ENCODE measurements at places on chromosomes 16 and 17.

GRCh38 chr16:72094266-72094610, 591 bp downstream of the DHX38 start:
- DNase-seq, result no peak

DNA sequence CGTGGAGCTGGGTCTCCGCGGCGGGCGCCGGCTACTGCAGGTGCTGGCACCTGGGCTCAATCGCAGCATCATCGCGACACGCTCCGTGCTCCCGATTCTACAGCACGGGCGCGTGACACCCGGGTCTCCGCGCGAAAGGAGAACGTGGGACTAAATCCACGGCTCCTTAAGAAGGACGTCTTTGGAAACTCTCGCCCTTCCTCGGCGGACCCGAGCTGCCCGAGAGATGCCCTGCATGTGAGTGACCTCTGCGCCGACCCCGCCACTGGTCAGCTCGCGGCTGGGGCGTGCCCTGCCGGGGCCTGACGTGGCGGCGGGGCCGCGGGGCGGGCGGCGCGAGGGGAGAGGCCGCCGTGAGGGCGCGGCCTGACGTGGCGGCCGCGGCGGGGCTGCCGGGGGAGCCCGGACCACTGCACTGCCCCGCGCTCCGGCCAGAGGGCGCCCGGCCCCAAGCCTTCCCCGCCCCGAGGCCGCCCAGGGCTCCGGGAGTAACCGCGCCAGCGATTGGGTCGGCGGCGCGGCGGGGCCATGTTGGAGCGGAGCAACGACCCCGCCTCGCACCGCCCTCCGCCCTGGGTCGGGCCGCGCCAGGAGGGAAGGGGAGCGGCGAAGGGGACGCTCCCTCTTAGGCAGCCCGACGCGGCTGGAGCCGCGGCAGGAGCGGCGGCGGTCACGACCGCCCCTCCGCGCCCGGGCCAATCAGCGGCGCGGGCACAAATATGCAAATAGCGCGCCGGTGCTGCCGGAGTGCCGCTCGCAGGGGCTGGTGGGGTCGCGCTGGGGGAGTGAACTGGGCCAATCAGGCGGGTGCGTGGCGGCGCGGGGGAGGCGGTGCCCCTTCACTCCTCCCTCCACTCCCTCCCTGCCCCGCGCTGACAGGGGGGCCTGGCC, 75.6 kb downstream of the CHD9 start:
- peak; percentile 93 for DNase-seq

GRCh38 chr16:57394444-57394843, 10.1 kb upstream of the CCL17 start:
- no peak for DNase-seq

GRCh38 chr16:27433636-27434035, 31.7 kb downstream of the IL21R start:
- peak; percentile 5 for DNase-seq

DNA sequence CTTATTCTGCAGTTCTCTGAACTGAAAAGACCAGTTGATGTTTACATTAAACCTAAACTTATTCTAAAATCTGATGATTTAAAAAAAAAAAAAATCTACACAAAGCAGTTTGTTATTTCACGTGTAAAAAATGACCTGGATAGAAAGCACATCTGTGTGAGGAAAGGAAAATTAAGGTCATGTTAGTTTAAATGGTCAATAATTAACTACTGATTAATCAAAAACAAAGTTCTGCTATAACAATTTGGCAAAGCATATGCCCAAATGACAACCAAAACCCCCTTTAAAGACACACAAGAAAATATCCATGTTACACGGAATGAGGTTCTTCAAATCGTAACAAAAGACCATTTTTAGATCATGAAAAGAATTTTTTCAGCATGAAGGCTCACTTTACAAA, 30.4 kb downstream of the CACNG1 start:
- no peak for DNase-seq
